ENCODE measurements at places on chromosomes 12 and 14. TPM values are rescaled to one million over a fixed set of nuclear protein-coding genes. Genes with fewer than 3 reads are reported as not detected.

The PRR4 gene
- polyA plus RNA-seq: 5.9 TPM

The RTL1 gene
- not detected for polyA plus RNA-seq

The SYCP3 gene
- polyA plus RNA-seq: 1.5 TPM

The ATL1 gene
- 8.7 TPM for polyA plus RNA-seq

The NGB gene
- not detected for polyA plus RNA-seq

The ZNF740 gene
- 81.5 TPM for polyA plus RNA-seq

The SERPINA1 gene
- 81.3 TPM for polyA plus RNA-seq

The M6PR gene
- 212 TPM for polyA plus RNA-seq

The ARHGEF25 gene
- polyA plus RNA-seq: 24.9 TPM

The GPX2 gene
- 1.1 TPM for polyA plus RNA-seq

The B3GNT4 gene
- polyA plus RNA-seq: 3.6 TPM

The MYF5 gene
- polyA plus RNA-seq: 0.18 TPM

The PLEK2 gene
- 2.2 TPM for polyA plus RNA-seq

The TSPAN9 gene
- polyA plus RNA-seq: 83.3 TPM

The NANOG gene
- polyA plus RNA-seq: 1.3 TPM

The NEDD8 gene
- 260 TPM for polyA plus RNA-seq

The LHX5 gene
- polyA plus RNA-seq: not detected

The LRP1-AS gene
- not detected for polyA plus RNA-seq

The SYT10 gene
- 0.80 TPM for polyA plus RNA-seq

The SLC4A8 gene
- polyA plus RNA-seq: 4.3 TPM

Data from renal pelvis (tissue), 12 donors.